Activated T-cell treated with anti-CD3 and anti-CD28 coated beads for 1 hour (primary cell): ENCODE measurements at places on chromosomes 1 and 21.

DNA sequence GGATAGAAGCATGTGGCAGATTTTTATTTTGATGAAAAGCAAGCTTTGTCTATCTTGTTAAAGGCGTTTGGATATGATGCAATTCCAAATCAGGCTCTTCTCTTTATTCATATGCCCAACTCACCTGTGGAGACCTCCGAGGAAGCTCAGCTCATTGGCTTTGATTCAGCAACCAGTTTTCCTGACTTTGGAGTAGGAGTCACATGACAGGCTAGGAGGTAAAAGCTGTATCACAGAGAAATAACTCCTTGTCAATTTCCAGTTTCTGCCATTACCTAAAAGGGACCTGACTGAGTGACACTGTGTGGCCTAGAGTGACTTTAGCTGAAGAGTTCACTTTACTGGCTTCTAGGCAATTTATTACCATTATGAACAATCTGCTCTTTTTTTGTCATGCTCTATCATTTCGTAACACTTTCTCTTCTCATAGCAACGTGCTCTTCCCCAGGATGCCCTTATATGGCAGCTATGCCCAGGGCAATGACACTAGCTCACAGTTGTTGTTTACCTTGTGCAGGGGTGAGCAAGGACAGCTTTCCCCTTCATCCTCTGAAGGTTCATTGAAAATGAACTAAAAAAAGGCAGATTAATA, 107.2 kb downstream of the KCNK1 start:
- no peak for DNase-seq

DNA sequence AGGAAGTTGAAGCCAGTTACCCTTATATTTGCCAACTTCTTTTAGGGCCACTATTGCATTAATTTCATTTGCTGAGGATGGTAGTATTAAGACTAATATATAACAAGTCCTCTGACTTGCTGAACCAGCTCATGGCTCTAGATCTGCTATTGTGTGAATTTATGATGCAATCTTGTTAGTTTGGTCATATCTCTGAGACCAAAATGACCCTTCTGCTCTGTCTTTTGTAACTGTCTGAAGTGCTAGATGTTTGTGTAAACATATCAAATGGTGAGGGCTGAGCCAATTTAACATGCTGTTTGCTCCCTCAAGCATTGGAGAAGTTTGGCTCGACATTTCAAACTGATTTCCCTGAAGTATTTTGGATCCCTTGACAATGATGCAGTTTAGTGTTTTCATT, 106.9 kb upstream of the PTGFR start:
- no peak for DNase-seq

- no peak for DNase-seq
These were observed 22.4 kb upstream of the EPS15 start for GRCh38 chr1:51541313-51542050.

GRCh38 chr1:25356848-25357247, 18.7 kb downstream of the TMEM50A start:
- DNase-seq, result no peak

- no peak for DNase-seq
These were observed 985 bp downstream of the SYT6 start for GRCh38 chr1:114152508-114153260.

DNA sequence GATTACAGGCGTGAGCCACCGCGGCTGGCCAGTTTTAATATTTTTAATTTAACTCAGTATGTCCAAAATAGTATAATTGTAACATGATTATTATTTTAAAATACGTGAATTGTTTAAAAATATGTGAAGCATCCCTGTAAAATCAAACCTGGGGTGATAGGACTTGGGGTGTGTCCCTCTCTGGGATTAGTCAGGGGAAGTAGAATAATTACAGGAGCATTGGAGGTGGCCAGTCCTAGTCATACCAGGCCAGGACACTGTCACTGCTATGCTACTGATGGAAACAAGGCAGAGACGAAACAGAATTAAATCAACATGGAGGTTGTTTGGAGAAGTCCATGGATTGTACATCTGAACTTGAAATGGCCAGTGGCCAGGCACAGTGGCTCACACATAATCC, 16.8 kb downstream of the SZRD1 start:
- DNase-seq, result no peak
